ENCODE measurements at places on chromosomes 7 and 10.
A peak's percentile ranks its signal among the peaks of the same experiment; 100 is the strongest.

GRCh38 chr10:119209035-119209735 lies 1.8 kb downstream of the GRK5 start:
- peaks cover 61% of the 10 kb centered on the region for H3K4me1 ChIP-seq
- DNase-seq = peak; percentile 56
- peak overlapping the region; percentile 85 for H3K4me3 ChIP-seq
- H3K36me3 ChIP-seq = no peaks in the 10 kb centered on the region
- H3K27ac ChIP-seq = no peak overlapping the region

- no peak overlapping the region for H3K27ac ChIP-seq
- no peak for DNase-seq
- H3K4me3 ChIP-seq = no peak overlapping the region
Measured at GRCh38 chr7:137925091-137925490, 76.8 kb downstream of the CREB3L2 start.

DNA sequence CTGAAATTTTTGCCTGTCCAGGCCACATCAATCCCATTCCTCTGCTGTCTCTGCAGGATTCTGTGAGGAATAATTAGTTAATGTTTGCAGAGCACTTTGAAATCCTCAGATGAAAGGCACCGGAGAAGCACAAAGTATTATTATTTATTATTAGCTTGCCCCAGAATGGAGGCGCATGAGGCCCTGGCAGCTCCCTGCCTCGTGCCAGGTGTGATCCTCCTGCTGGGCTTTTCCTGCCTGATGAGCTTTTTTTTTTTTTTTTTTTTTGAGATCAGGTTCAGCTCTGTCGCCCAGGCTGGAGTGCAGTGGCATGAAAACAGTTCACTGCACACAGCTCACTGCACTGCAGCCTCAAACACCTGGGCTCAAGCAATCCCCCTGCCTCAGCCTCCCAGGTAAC lies 65.2 kb downstream of the TCF7L2 start:
- H3K27ac ChIP-seq = no peak overlapping the region
- H3K36me3 ChIP-seq = no peaks in the 10 kb centered on the region
- H3K4me3 ChIP-seq = no peak overlapping the region
- no peaks in the 10 kb centered on the region for H3K27me3 ChIP-seq

DNA sequence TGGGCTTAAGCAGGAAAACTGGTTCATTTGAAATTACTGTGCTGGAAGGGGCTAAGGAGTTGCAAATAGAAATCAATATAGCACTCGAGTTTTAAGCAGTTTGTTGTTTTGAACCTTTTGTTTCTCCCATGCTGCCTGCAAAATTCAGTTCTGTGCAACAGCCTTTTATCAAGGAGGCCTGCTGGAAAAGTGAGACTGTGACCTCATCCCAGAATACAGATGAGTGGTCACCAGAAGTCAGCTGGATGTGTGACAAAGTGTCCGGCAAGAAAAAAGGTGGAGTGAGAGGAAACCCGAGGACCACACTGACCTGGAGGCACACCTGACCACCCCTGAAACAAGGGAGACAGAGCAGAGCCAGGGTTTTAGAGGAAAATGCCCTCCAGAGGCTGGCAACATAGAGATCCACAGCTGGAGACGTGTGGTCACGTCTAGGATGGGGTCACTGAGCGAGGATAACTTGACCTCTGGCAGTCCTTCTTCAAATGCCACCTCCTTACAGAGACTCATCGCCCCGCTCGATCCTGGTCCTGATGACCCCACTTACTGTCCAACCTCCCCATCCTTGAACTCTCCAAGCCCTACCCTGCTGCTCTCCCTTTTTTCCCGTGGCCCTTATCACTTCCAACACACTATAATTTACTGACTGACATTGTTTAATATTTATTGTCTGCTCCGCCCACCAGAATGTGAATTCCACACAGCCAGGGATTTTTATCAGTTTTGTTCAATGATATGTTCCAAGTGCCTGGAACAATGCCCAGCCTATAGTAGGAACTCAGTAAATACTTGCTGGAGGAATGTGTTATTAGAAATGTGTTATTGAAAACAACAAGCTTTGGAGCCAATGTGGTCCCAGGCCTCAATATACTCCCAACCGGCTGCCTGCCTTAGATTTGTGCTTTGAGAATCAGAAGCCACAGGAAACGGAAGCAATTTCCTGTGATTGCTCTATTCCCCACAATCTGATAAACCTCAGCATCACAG lies 243.8 kb downstream of the GLI3 start:
- H3K4me1 ChIP-seq = peaks cover 2% of the 10 kb centered on the region
- H3K4me3 ChIP-seq = no peak overlapping the region
- H3K27me3 ChIP-seq = no peaks in the 10 kb centered on the region
- DNase-seq = no peak
- no peak overlapping the region for H3K27ac ChIP-seq

GRCh38 chr7:95001258-95001657 lies 93.9 kb downstream of the PPP1R9A start:
- no peak overlapping the region for H3K27ac ChIP-seq
- H3K27me3 ChIP-seq = no peaks in the 10 kb centered on the region
- DNase-seq = no peak
- no peaks in the 10 kb centered on the region for H3K36me3 ChIP-seq
- H3K4me3 ChIP-seq = no peak overlapping the region
- H3K4me1 ChIP-seq = no peaks in the 10 kb centered on the region

- DNase-seq = no peak
- H3K4me1 ChIP-seq = peaks cover 33% of the 10 kb centered on the region
- no peaks in the 10 kb centered on the region for H3K36me3 ChIP-seq
- H3K27ac ChIP-seq = no peak overlapping the region
- no peak overlapping the region for H3K4me3 ChIP-seq
- H3K27me3 ChIP-seq = no peaks in the 10 kb centered on the region
Measured at GRCh38 chr10:104301907-104302690, 33.1 kb downstream of the GSTO2 start.

GRCh38 chr7:3197567-3198213 lies 103.4 kb upstream of the SDK1 start:
- H3K36me3 ChIP-seq = no peaks in the 10 kb centered on the region
- no peak for DNase-seq
- H3K27ac ChIP-seq = no peak overlapping the region
- no peaks in the 10 kb centered on the region for H3K27me3 ChIP-seq
- H3K4me3 ChIP-seq = no peak overlapping the region

DNA sequence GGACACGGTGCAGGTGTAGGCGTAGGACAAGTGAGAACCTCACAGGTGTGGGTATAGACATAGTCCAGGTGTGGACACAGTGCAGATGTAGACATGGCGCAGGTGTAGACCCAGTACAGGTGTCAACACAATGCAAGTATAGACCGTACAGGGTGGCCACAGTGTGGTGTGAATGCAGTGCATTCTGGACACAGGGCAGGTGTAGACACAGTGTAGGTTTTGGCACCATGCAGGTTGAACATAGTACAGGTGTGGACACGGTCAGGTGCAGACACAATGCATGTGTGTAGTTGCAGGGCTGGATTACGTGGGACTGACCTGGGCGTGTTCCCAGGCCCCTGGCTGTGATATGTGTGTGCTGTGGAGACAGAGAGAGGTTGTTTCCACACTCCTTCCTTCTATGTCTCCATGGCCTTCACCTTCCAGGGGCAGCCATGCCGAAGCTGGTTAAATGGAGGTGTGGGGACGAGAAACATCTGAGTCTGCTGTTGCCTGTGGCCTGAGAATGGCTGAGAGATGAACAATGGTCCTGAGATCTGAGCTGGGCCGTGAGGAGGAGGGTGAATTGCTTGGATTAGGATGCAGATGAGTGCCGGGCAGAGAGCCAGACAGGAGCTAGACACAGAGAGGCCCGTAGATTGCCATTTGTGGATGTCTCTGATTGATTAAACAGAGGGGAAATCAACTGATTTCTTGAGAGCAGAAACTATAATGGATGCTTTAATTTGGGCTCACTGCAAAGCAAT lies 343.9 kb upstream of the SHH start:
- no peaks in the 10 kb centered on the region for H3K36me3 ChIP-seq
- H3K4me3 ChIP-seq = no peak overlapping the region
- no peaks in the 10 kb centered on the region for H3K4me1 ChIP-seq
- H3K27ac ChIP-seq = no peak overlapping the region

DNA sequence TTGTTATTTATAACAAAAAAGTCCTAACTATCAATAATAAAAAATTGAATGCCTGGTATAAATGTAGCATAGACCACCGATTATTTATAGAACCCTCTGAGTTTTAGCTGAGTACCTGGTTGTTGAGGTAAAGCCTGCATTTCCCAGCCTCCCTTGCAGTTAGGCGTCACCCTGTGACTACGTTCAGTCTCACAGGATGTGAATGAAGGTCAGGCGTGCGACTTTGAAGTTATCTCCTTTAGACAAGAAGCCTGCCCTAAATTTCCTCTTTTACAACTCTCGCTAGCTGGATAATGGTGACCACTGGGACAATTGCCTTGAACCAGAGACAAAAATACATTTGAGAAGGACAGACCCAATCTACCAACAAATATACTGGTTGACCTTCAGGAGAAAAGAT lies 67.5 kb upstream of the TES start:
- peaks cover 10% of the 10 kb centered on the region for H3K4me1 ChIP-seq
- no peak for DNase-seq
- no peaks in the 10 kb centered on the region for H3K36me3 ChIP-seq
- no peak overlapping the region for H3K4me3 ChIP-seq
- no peak overlapping the region for H3K27ac ChIP-seq

- no peak for DNase-seq
- no peak overlapping the region for H3K27ac ChIP-seq
- no peaks in the 10 kb centered on the region for H3K36me3 ChIP-seq
- peaks cover 14% of the 10 kb centered on the region for H3K4me1 ChIP-seq
- peaks cover 21% of the 10 kb centered on the region for H3K27me3 ChIP-seq
- H3K4me3 ChIP-seq = no peak overlapping the region
Measured at GRCh38 chr10:91164520-91165065, 55.9 kb upstream of the PCGF5 start.

DNA sequence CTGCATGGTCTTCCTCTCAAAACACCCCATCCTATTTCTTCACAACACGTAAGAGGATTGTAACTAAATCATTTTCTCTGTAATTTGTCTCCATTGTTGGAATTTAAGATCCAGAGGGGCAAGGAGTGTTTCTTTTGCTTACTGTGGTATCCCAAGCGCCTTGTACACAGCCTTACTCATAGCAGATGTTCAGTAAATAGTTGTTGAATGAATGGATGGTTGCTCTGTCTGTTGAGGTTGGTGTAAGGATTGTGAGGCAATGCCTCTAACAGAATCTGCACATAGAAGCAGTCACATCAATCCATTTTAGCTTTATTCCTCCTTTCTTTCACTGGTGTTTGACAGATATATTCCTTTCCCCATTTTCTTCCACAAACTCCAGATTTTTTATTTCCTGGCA lies 90.1 kb downstream of the ZNF365 start:
- no peaks in the 10 kb centered on the region for H3K4me1 ChIP-seq
- no peak overlapping the region for H3K27ac ChIP-seq
- peaks cover 2% of the 10 kb centered on the region for H3K27me3 ChIP-seq
- no peaks in the 10 kb centered on the region for H3K36me3 ChIP-seq
- H3K4me3 ChIP-seq = no peak overlapping the region

- H3K36me3 ChIP-seq = no peaks in the 10 kb centered on the region
- no peak overlapping the region for H3K4me3 ChIP-seq
- no peaks in the 10 kb centered on the region for H3K4me1 ChIP-seq
- no peak for DNase-seq
- no peak overlapping the region for H3K27ac ChIP-seq
- H3K27me3 ChIP-seq = no peaks in the 10 kb centered on the region
Measured at GRCh38 chr7:70456719-70457118, 675.2 kb upstream of the GALNT17 start.

DNA sequence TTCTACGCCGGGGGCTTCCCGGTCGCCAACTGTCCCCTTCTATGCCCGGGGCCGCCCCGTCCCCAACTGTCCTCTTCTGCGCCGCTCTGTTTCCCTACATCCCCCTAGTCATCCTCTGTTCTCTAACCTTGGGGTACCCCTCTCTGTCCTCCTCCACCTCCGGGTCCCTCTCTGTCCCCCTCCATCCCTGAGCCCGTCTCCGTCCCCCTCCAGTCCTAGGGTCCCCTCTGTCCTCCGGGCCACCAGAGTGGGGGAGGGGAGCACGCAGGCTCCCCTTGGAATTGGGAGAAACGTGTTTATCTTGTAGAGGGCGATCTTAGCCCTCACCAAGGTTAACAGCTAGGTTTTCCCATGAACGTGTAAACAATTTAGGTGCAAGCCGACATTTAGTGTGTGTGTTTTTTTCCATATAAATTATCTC lies 852 bp upstream of the KLF6 start:
- peak overlapping the region; percentile 89 for H3K27ac ChIP-seq
- no peak for DNase-seq
- H3K4me3 ChIP-seq = peak overlapping the region; percentile 69
- no peaks in the 10 kb centered on the region for H3K27me3 ChIP-seq

DNA sequence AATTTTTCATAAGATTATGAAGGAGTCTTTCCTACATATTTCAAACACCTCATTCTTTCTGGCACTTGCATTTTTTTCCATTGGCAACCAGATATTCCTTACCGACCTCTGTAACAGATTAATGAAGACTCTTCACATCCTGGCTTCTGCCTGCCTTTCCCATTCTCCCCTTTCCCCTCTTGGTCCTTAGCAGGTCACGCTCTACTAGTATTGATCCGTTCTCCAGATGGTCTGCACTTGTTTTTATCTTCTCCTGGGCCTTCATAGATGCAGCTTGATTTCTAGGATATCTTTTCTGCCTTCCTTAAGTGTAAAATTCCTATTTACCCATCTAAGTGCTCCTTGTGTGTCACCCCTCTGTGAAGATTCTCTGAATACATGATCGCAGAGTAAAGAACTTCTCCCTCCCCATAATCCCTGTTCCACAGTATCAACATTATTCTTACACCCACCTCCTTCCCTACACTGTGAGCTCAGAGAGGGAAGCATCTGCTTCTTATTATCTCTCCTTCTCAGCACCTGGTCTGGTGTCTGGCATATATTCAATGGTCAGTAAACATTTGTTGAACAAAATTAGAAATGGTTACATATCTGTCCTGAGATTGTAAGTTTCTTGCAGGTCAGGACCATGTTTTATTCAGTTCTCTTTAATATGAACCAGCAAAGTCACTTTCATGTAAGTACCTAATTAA lies 654.2 kb downstream of the REEP3 start:
- no peaks in the 10 kb centered on the region for H3K27me3 ChIP-seq
- no peak overlapping the region for H3K27ac ChIP-seq
- H3K4me1 ChIP-seq = peaks cover 7% of the 10 kb centered on the region
- no peak for DNase-seq
- H3K4me3 ChIP-seq = no peak overlapping the region
- no peaks in the 10 kb centered on the region for H3K36me3 ChIP-seq
